Stimulated activated CD4-positive, alpha-beta T cell treated with anti-CD3 and anti-CD28 coated beads, TNF-alpha, amount 100 ng/mL, for 48 hours (primary cell): ENCODE measurements at places on chromosomes 3 and 15.

GRCh38 chr3:173429076-173429475 is 31.5 kb downstream of the NLGN1 start:
- no peak for DNase-seq

- no peak for DNase-seq
These were observed 107.1 kb upstream of the FHIT start for GRCh38 chr3:61358364-61358763.

DNA sequence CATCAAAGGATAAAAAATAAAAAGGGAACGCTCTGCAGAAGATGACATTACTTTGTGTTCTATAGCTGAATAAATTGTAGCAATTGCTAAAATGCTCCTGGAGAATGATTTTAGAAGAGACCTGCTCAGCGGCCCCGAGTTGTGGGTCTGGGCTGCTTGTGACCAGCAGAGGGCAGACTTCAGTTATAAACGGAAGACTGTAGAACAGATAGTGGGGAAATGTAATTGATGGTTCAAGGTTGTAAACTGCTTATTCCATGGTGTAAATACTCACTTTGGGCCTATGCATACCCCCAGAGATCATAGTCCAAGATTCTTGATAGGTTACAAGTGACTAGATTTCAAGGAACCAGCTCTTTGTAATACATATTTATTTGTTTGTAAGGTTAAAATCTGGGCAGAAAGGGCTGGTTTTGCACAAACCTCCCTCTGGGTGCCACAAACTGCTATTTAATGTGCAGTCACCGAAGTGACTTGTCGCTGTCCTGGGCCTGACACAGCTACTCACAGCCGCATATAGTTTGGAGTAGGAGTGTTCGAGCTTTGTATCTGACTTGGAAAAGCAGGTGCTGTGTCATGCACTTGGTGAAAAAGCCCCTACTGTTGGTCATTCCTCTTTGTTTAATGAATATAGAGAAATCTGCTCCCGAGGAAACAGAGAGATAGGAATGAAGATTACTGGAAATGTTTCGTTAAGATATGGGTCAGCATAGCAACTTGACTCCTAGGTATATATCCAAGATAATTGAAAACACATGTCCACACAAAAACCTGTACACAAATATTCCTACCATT is 34.7 kb upstream of the NDUFB4 start:
- DNase-seq = peak; percentile 31

DNA sequence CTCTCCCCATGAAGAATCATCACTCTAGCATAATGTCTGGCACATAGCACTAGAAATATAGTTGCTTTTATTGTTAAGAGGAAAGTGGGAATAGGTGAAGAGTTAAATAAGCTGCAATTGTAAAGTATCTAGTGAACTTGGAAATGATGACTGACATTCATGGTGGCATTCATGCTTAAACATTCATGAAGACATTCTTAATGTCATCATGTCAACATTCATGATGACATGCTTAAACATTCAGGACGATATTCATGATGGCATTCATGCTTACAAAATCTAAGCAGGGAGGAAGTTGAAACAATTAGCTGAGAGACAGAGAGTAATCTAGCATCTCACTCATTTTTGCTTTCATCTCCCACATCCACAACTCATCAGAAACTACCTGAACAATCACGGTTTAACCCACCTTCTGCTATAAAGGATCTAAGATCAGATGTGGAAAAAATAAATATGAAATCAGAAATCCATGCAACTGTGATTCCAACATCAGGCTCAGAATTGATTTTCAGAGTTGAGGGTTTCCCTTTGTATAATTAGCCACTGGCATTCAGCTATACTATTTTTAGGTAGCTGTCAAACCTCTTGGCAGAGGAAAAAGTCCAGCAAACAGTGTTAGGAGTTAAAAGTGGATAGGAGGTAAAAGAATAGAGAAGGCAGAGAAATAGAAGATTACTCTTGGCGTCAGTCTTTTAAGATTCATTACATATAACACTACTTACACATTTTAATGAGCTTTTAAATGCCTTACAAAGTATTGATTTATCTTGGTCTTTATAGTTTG is 3.5 kb downstream of the DRD3 start:
- no peak for DNase-seq

DNA sequence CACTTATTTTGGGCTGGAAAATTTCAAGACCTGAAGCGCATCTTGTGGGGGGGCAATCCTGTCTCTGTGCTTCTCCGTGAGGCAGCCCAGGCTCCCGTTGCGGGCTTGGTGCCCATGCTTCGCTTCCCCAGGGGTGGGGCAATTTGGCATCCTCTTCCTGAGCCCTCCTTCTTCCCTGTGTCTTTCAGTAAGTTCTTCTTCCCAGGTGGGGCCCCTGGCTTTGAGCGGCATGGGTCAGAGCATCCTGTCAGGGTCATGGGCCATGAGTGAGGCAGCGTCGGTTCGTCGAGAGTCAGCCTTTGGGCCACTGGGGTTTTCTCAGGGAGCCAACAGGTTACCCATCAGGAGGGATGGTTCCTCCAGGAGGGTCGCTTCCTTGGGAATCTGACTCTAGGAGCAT is 200.7 kb downstream of the UBE3A start:
- DNase-seq = no peak

- DNase-seq = no peak
These were observed 528.6 kb downstream of the TAFA4 start for GRCh38 chr3:68403741-68404140.

DNA sequence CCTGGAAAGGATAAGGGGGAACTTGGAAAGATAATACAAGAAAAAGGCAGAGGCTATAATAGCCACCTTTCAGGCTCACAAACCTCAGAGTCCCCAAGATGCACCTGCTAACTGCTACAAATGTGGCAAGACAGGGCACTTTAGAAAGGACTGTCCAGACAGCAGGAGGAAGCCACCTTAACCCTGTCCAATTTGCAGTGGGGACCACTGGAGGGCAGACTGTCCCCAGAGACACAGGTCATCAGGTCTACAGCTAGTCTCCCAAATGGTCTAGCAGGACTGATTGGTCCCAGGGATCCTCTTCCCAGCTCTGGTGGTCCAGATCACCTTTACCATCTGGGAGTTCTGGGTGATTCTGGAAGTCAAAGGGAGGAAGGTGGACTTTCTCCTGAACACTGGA is 882.5 kb upstream of the GBE1 start:
- DNase-seq = no peak

DNA sequence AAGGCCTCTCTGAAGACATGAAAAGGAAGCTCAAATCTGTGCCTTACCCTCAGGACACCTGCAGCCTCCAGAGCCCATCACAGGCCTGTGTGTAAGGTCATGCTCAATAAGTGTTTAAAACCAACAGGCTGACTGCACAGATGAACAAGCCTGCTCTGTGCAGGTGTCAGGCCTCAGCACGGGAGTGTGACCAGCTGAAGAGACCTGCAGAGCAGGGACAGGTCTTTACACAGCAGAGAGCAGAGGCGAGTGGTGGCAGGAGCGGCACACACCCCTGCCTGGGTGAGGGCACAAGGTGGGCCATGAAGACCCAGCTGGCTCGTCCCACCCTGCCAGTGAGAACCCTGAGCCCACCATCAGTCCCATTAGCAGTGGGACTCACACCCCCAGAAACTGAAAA is 56.9 kb downstream of the ROPN1B start:
- DNase-seq = no peak

- no peak for DNase-seq
These were observed 25.7 kb downstream of the FSIP1 start for GRCh38 chr15:39756806-39757522.

- no peak for DNase-seq
These were observed 474.4 kb downstream of the NTRK3 start for GRCh38 chr15:87781959-87782625.

DNA sequence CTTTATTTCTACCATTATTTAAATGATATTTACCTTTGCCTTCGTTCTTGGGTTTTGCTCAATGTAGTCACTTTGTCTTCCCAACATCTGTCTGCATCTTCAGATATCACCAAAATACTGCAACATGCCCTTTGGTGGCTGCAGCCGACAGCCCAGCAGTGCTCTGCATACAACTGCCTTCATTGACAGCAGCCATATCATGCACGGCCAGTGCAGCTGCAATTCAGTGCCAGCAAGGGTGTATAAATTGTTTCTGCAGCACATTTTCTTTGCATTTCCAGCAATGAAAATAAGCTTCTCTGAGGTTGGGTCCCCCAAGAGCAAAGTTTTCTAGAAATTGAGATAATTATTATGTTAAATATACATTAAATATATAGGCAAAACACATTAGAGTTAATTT is 6.0 kb upstream of the PLSCR5 start:
- DNase-seq = no peak

- DNase-seq = no peak
These were observed 41.6 kb upstream of the IL20RB start for GRCh38 chr3:136916223-136916622.

GRCh38 chr3:108134555-108134880 is 43.7 kb upstream of the CD47 start:
- no peak for DNase-seq

- no peak for DNase-seq
These were observed 1.5 kb downstream of the SMAD6 start for GRCh38 chr15:66703540-66703941.

DNA sequence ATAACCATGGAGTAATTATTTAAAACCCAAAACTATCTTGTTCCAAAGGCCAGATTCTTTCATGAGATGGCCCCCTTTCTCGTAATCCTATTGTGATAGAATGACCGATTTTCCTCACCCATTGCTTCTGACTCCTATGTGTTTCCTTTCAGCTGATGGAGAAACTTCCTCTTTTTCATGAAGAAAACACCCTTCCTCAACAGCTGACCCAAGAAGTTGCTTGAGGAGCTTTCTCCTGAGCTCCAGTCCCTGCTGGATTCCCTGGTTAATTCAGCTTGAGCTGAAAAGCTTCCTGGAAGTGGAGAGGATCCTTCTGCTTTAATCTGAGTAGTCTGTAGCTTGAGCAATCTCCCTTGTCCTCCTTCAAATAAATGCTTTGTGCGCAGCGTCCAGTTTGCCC is 75.0 kb downstream of the BFSP2 start:
- no peak for DNase-seq

DNA sequence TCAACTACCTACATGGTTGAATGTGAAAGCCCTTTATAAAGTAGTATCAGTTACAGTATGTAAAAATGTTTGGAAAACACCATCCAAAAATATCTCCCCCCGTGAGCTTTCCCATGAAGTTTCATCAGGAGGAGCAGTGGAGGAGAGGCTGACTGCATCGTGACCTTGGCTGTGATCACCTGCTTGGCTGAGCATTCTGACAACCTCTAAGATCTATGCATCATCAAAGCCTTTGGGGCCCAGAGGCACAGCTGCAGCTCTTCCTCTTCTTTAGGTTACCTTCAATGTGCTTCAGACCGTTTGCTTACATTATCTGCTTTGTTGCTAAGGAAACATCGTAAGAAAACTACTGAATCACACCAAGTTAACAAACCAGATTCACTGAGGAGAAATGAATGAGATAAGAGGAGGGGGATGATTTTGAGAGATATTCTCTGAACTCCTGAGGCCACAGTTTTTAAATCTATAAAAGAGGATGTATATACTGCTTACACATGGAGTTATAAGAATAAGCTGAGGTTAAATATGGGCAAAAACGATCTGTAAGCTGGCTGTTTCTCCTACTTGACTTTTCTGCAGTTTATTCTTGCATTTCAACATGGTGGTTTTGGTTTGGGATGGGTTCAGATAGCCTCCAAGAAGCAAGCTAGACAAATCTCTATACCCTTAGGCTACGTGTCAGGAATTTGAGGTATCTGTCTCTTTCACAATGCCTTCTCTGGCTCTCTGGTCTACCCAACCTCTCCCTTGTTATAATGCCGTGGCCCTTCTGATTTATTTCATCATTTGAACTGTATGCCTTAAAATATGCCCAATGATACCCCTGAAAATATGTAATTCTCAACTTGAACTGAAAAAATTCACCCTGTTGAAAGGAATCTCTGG is 4.0 kb downstream of the GCSAM start:
- DNase-seq = peak; percentile 28

GRCh38 chr15:67013696-67014095 is 51.7 kb upstream of the SMAD3 start:
- no peak for DNase-seq

DNA sequence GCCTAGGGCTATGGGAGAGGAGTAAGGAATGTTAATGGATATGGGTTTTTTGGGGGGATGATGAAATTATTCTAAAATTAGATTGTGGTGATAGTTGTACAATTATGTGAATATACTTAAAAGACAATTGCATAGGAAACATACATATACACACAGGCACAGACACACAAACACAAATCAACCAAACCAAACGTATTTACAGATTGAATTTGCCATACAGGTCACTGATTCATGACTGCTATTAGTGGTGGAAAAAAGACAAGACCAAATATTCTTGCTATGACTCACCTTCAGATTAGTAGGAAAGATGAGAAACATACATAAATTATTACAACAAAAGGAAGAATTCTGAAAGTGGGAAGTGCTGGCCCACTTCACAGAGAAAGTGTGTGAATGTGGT is 85.3 kb downstream of the C3orf38 start:
- DNase-seq = no peak

DNA sequence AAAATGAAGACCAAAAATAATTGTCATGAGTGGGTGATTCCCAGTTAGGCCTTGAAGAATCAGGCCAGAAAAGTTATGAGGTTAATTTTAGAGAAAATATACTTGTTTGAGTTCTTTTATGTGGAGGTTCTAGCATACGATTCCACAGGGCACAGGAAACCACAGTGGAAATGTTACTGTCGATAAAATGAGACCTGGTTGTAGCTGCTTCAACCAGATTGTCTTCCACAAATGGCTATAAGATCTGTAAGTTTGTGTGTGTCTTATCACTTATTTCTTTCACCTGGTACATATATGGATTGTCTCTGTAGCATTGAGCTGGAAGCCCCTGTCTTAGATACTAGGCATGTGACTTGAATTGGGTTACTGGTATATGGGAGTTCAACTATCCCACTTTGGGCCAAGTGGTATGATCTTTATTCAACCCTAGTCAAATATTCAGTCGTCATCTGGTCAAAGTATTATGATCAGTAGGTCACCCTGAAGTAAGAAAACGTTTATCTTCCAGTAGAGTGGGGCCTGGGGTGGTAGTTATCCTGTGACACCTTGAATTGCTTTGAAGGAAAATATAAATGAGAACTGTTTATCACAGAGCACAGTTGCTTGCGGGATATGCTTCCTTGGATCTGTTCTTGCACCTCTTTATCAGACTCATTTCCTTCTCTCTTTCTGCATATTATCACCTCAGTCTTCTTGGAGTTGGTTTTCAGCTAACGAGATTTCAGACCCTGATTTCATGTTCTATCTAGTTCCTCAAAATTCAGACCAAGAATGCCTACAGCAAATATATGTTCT is 21.5 kb upstream of the ZNF609 start:
- DNase-seq = no peak

GRCh38 chr3:156626104-156626503 is 48.3 kb upstream of the TIPARP start:
- no peak for DNase-seq

- DNase-seq = no peak
These were observed 213.9 kb upstream of the RBMS3 start for GRCh38 chr3:29067007-29067406.
